ENCODE measurements at places on chromosomes 5 and 9. TPM values are rescaled to one million over a fixed set of nuclear protein-coding genes. Genes with fewer than 3 reads are reported as not detected.

DNA sequence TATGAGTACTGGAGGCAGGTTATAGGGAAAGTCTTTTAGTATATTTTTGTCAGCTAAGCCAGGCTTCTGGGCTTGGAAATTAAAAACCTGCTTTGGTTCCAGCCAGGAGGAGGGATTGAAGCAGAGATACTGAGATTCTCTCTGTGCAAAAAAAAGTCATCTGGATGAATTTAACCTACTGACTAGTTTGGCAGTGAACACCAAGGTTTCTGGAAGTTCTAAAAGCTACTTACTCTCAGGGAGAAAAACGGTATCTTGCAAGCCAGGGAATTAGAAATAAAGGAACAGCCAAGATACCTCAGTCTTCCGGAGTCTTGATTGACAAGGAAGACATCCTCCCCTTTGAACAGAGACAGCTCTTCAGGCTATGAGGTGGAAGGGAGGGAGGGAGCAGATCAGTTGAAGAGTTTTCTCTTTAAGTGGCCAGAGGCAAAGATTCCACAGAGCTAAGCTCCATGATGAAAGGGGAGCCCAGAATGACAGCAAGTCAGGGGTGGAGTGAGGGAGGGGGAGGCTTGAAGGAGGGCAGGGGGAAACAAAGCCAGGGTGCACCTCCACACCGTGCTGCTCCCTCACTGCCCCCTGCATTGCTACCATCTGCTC lies 8.3 kb upstream of the ZBTB34 start:
- DNase-seq = no peak

DNA sequence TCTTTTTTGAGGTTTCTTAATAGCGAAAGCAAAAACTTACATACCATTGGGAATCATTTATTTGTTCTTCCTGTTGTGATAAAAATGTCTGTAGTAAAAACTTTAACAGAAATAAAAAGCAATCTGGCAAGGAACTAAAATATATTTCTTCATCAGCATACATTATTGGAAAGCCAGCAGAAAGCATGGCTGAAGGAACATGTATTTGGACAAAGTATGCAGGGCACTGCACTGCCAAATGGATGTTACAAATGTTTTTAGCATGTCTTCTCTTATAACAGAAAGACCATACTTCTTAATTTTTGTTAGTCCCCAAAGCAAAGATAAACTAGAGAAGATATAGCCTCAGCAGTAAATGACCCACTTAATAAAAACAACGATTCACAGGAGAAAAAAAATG lies 80.5 kb downstream of the SMIM15 start:
- no peak for DNase-seq

- DNase-seq = no peak
Measured at GRCh38 chr5:133661389-133661788, 49.0 kb upstream of the FSTL4 start.

GRCh38 chr5:173812811-173813550 lies 75.2 kb upstream of the CPEB4 start:
- DNase-seq = no peak

GRCh38 chr5:159341906-159342310 lies 11.6 kb upstream of the IL12B start:
- DNase-seq = peak; percentile 48

PCDHGB3 gene
- total RNA-seq = 0.13 TPM

GRCh38 chr9:137762414-137763061 lies 115.0 kb upstream of the CACNA1B start:
- no peak for DNase-seq

DNA sequence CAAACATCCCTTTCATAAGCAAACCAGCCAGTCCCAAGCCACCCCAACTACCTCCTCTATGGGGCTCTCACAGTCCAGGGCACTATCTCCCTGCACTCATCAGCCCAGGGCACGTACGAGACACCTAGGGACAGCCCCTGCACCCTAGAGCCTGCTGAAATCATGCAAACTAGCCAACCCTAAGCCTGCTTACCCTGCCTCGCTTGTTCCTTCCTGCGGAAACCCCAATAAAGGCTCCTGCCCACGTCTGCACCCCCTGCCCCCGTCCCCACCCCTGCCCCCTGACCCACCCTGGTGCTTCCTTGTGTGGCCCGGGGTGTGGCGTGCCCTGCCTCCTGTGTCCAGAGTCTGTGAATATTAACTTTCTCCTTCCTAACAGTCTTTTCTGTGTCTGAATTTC lies 135.9 kb downstream of the GADD45G start:
- DNase-seq = no peak

MIER3 gene
- 21.6 TPM for total RNA-seq

PCDHGA1 gene
- 0.11 TPM for total RNA-seq

RACK1 gene
- 2,972 TPM for total RNA-seq

PCDHB11 gene
- not detected for total RNA-seq

GDF9 gene
- 0.89 TPM for total RNA-seq

FAM221B gene
- not detected for total RNA-seq

LCN6 gene
- total RNA-seq = not detected

GRCh38 chr5:128844354-128844923 lies 120.8 kb upstream of the SLC27A6 start:
- no peak for DNase-seq

LPAR1 gene
- 0.13 TPM for total RNA-seq

CLIC3 gene
- total RNA-seq = not detected

DNA sequence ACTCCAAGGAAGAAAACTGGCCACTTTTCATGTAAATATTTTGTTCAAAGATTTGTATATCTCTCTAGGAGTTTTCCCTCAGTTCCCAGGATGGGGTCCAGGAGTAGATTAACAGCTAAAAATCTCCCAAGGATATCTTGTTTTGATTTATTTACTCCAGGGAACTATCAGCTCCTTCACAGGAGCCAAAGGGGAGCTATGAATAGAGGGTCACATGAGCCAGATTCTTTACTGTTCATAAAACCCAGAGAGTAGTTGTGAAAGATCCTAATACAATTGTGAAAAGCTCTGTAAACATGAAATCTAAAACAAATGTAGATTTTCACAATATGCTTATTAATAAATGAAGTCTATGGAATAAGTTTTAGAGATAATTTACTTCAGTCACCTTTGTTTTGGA lies 16.9 kb downstream of the DIMT1 start:
- DNase-seq = no peak

STPG3 gene
- total RNA-seq = not detected
